Fibroblast of the conjunctiva (primary cell): ENCODE measurements at places on chromosomes 6 and 20.

- no peak for DNase-seq
These were observed 131.2 kb downstream of the SH3BGRL2 start for GRCh38 chr6:79762370-79762769.

DNA sequence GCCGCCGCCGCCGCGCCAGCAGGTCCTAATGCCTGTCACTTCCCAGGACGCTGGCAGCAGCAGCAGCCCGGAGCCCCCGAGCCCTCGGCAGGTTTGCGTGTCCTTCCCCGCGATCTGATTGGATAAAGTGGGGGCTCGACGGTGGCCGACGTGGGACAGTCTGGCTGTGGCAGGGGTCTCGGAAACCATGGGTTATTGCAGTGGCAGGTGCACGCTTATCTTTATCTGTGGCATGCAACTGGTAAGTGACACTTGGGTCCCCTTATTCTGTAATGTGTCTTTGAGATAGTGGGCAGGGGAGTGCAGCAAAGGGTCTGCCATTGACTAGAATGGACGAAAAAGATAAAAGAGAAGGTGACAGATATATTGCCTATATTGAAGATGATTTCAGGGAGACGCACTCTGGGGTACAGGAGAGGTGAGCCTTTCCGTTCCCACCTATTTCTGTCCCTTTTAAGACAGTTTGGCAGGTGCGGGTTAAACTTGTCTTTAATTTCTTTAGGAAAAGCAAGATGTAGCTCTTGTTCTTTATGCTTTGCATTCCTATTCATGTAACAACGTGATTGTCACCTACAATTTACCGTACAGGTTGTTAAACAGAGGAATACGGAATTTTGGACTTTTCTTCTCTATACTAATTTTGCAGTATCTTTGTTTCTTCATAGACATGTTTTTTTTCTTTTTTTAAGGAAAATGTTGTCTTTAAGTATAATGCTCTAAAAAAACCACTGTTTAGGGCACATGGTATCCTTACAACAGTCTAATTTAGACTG, 535 bp downstream of the NKAIN2 start:
- no peak for DNase-seq

GRCh38 chr6:21726676-21727075, 133.1 kb downstream of the SOX4 start:
- DNase-seq = no peak

GRCh38 chr20:63694584-63695423, 1.6 kb upstream of the TNFRSF6B start:
- no peak for DNase-seq

- DNase-seq = peak; percentile 10
These were observed 443.1 kb upstream of the OPRM1 start for GRCh38 chr6:153595903-153596302.

GRCh38 chr6:26198722-26199056, 111.5 kb downstream of the HFE start:
- DNase-seq = no peak

DNA sequence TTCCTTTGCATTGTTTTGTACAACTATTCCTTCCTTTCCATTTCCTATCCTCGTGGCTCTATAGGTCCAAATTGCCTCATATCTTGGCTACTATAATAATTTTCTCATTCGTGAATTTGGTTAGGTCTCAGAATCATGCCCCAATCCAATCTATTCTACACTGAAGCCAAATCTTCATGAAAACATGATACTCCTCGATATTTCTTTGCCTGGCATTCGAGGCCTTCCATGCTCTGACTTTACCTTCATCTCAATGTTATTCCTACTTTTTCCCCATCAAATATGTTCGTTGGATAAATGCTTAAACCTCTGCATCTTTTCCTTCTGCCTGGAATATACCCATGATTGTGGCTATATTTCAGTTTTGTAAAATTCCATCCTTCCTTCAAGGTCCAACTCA, 30.4 kb downstream of the TCF21 start:
- DNase-seq = no peak

- DNase-seq = no peak
These were observed 13.1 kb downstream of the ZNF341 start for GRCh38 chr20:33744773-33745385.

DNA sequence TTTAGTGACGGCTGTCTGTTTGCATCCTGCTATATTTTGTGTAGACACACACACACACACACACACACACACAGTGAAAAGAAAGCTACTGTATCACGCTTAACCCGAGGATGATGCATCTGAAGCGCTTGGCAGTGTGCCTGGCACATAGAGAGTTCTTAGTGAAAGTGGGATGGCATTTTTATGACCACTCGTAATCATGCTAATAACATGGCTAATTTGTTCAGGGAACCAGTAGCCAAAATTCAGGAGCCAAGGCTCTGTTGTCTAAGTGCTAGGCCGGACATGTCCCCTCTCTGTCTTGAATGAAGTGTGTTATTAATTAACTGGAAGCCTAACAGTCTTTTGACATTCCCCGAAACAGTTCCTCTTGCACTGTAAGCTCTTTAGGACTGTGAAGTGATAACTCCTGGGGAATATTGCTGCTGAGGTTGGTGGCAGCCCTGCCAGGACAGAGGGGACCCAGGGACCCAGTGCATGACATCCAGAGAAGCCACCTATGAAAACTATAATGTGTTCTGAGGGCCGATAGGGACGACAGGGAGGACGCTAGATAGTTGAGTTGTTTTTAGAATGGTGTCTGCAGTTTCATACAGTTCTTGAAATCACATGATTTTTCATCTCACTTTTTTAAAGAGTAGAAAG, 45.0 kb upstream of the IRF4 start:
- DNase-seq = peak; percentile 22

DNA sequence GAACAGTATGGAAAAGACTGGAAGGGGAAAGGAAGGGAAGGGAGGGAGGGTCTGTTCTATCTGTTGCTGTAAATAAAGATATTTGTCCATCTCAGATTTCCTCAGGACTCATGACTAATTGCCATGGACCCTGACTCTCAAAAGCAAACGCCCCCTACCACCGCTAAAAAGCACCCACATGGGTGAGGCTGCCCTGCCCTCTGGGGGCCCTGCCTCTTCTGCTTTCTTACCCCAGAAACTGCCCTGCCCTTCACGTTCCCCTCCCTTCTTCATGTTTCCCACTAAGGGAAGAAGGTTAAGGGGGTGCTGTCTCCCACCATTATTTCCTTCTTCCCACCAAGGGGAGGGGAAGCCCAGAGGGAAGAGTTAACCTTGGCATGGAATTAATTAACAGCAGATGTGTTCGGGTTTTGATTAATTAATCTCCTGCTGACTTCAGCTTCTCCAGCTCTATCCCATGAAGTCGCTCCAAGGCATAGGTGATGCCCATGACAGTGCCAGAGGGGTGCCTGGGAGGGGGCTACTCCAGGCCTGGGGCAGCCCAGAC, 16.0 kb downstream of the MDFI start:
- DNase-seq = no peak

DNA sequence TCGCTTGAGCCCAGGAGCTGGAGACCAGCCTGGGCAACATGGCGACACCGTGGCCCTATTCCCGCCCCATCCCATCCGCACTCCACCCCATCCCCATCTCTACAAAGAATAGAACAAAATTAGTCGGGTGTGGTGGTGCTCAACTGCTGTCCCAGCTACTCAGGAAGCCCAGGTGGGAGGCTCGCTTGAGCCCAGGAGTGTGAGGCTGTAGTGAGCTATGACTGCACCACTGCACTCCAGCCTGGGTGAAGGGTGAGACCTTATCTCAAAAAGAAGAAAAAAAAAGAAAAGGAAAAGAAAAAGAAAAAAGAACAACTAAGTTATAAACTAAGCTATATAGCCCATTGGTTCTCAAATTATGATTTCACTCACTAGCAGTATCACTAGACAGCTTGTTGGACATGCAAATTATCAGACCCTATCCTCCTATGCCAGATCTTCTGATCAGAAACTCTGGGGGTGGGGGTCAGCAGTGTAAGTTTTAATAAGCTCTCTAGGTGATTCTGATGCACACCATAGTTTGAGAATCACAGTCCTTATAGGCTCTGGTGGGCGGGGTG, 491 bp upstream of the ITCH start:
- DNase-seq = no peak

GRCh38 chr6:161009991-161010390, 18.4 kb downstream of the MAP3K4 start:
- DNase-seq = no peak

GRCh38 chr6:31414771-31415265, 11.4 kb downstream of the MICA start:
- no peak for DNase-seq

- no peak for DNase-seq
These were observed 679.5 kb downstream of the MAFB start for GRCh38 chr20:40009542-40009941.

DNA sequence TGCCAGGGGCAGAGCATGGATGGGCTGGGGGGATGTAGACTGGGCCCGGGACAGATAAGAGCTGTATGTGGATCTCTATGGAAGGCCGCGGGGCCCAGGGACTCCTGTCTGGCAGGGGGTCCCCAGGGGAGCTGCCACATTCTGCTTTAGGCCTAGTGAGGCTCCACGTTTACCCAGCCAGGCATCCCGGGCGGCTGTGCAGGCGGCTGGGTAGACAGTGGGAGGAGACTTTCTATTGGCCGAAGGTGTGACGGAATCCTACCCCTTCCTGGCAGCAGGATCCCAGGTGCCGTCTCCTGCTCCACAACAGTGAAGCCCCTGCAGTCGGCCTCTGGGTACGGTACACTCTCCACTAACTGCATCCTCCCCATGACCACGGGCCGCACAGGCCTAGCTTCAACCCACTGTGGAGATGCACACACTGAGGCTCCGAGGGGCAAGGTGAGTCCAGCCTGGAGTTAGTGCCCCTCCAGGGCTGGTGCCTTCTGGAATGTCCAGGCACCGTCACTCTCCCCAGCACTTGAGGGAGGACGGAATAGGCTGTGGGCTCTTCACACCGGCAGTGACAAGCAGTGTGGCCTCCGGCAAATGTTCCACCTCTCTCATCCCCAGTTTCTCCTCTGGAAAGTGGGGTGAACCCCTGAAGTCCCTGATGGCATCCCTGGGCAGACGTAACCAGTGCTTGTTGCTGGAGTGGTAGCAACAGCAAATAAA, 36.8 kb upstream of the ZBP1 start:
- DNase-seq = no peak

DNA sequence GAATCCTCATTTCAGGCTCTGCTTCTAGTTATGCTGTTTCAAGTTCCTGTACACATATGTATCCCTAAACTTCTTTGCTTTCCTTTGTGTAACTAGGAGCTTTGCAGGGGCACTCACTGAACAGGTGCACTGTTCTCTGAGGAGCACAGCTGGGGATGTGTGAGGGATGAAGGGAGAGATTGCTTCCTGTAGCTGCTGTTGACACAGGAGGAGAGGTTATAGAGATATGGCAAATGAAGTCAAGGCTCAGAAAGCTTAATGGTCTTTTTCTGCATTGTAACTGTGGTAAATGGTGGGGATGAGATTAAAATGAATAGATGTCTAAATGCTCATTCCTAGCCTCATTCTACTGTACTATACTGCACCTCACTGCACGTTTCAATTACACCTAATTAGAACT, 454.3 kb downstream of the BTBD3 start:
- DNase-seq = no peak

GRCh38 chr20:2692036-2692885, at the start of gene EBF4:
Gene EBF4, plus strand, starts transcription at chr20:2692780. Its CDS starts 866 bp downstream, at chr20:2693646.
- no peak for DNase-seq

DNA sequence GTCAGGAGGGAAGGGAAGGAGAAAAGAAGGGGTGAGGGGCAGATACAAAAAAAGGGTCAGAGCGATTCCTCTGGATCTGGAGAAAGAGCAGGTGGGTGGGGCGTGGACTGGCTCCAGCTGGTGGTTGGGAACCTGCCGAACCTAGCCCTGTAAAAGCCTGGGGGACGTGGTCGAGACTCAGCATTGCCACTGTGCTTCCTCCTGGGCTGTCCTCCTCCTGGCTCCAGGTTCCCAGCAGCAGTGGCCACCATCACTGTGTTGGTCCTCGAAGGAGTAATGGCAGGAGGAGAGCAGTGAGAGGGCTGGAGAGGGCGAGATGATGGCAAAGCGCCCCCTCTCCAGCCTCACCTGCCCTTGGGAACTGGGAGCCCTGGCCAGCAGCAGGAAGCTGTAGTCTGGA, 3.5 kb upstream of the RAET1L start:
- DNase-seq = no peak

- peak; percentile 91 for DNase-seq
These were observed 174.7 kb downstream of the OTOR start for GRCh38 chr20:16922834-16923233.

- peak; percentile 63 for DNase-seq
These were observed 9.4 kb upstream of the HDDC2 start for GRCh38 chr6:125310994-125311649.

DNA sequence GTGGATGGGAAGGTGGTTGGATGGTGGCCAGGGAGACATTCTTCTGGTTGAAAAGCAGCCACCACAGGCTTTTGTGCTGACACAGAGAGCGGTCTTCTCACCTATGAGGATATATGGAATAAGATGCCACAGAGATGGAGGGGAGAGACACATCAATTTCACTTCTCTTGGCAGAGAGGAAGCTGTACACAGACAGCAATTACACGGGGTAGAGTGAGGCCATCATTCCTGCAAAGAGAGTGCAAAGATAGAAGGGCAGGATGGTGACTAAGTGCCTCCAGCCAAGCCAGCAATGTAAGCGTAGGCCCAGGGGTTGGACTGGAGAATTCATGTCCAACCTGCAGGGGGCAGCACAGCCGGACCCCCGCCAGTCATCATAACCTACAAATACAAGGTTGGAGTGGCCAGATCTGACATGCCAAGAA, 56.4 kb downstream of the NRN1 start:
- DNase-seq = no peak

DNA sequence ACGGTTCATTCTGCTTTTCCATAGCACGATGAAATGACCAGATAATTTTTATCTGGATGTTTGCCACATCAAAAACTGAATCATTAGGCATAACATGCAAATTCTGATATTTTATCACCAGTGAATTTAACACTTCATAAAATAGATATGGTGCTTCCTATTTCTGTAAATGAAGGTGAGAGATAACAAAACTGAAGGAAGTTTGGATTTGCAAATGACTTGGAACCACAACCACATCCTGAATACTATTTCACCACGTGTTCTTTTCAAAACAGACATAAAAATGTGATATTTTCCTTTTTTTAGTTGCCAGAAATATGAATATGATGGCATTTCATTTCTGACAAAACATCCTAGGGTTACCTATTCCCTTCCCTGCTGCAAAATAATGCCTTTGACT, 146.1 kb downstream of the EDN1 start:
- DNase-seq = no peak

DNA sequence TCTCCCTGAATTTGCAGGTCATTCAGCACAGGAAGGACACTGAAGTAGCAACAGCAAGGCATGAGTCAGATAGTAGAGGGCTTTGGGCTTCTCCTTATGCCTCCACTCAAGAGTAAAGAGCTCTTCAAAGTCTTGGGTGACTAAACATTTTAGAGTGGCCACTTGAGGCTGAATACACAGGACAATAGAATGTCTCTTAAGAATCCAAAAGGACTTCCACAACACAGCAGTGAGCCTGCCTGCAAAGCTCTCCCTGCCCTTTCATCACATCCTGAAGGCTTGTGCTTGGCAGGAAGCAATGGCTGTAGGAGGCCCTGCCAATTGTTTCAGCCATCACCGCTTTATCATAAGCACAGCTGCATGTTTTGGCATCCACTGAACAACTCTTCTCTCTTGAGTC, 36.8 kb downstream of the FOXQ1 start:
- DNase-seq = peak; percentile 46
